ENCODE measurements at places on chromosomes 4 and X.

DNA sequence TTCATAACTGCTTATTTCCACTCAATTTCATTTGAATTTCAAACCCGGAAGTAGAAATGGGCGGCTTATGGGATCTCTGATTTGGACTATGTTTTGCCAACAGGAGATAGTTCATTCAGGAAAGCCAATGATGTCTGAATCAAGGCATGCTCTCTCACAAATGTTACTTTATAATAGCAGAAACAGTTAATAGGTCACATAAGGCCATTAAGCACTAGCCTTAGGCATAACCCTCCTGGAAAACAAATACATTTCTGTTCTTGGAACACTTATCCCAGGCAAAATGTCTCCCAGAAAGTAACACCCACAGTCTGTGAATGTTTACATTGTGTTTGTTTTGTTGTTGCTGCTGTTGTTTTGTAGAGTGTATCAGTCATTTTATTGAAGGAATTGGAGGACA lies 1347.2 kb upstream of the PCDH7 start:
- no peak for DNase-seq

DNA sequence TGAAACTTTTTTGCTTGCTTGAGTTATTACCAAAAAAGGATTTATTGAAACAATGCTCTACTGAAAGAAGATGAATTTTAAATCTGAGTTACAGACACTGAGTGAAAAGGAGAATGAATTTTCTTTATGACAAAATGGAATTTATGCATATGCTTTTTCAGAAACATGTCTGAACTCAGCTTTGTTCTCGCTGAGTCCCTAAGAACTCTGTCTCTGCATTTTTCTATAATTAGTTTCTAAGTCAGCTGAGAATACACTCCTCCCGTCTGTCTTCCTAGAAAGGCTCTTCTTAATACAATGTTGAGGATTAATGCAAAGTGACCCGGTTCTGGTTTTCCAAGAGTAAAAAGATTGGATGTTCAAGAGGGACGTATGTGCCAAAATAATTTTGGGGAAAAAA lies 463.5 kb downstream of the NKX6-1 start:
- no peak for DNase-seq

- no peak for DNase-seq
These were observed 54.0 kb downstream of the SLC9A7 start for GRCh38 chrX:46704767-46705386.

- no peak for DNase-seq
These were observed 252.7 kb downstream of the SPRY1 start for GRCh38 chr4:123649250-123649644.

GRCh38 chrX:22800360-22800759 lies 199.4 kb upstream of the DDX53 start:
- DNase-seq = peak; percentile 3

DNA sequence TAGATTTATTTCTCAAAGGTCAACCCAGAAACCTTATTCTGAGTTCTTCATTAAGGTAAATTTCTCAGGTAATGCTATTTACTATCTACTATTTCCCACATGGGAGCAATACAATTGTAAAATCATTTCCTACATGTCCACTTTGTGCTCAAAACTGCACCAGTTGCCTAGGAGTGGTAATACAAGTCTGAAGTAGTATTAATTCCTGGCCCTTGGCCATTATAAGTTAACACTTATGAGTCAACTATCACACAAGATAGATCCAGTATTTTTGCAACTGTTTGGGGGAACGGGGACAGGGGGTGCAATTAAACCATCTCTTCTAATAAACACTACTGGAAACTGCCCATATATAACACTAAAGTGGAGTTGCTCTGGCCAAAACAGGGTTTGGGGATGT lies 48.9 kb downstream of the ACSL4 start:
- DNase-seq = no peak

Data from HT-29 (cell line).